Activated CD4-positive, CD25-positive, alpha-beta regulatory T cell (primary cell): ENCODE measurements at places on chromosomes 7 and 10.

DNA sequence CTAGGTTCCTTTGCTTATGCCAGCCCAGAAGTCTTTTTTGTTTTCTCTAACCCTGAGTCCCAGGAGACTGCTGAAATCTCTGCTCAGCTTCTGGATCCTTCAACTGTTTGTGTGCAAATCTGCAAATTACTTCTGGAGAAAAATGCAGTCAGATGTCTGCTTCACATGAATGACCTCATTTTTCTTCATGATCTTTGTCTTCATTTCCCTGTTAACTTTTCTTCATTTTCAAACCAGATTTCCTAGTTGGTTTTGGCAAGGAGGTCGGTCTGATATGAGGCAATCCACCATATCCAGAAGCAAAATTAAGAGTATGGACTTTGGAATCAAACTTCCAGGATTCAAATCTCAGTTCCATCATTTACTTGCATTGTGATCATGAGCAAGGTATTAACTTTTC lies 66.8 kb downstream of the ZNF503 start:
- no peak for DNase-seq

- DNase-seq: no peak
These were observed 466.1 kb downstream of the GRID1 start for GRCh38 chr10:85900487-85900886.

GRCh38 chr7:51249187-51249945 lies 67.2 kb downstream of the COBL start:
- no peak for DNase-seq

- DNase-seq: no peak
These were observed 38.8 kb upstream of the SHH start for GRCh38 chr7:155850766-155851678.

GRCh38 chr10:99119258-99119748 lies 116.3 kb downstream of the HPSE2 start:
- DNase-seq: no peak

DNA sequence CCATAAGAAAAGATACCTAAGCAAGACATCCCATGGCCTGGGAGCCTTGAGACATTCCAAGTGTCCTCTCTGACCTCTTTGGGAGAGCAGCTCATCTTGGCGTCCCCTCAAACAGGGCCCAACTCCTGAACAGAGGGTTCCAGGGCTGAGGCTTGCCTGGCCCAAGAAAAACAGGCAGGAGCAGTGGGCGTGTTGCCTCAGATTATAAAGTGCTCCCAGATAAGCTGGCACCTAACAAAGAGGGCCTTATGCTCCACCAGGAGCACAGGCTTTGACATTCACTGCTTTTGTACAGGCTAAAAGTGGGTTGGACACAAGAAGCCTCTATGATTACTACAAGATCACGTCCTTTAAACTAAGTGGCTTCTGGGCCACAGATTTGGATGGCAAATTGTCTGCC lies 193.1 kb downstream of the FGFR2 start:
- no peak for DNase-seq

GRCh38 chr10:110209926-110210673 lies 2.7 kb downstream of the MXI1 start:
- DNase-seq: peak; percentile 38

- no peak for DNase-seq
These were observed 236.0 kb downstream of the MAGI2 start for GRCh38 chr7:79217468-79217867.

- no peak for DNase-seq
These were observed 12.4 kb upstream of the PRLHR start for GRCh38 chr10:118607768-118608354.

- DNase-seq: no peak
These were observed 22.2 kb upstream of the TPST1 start for GRCh38 chr7:66182920-66183319.

- DNase-seq: no peak
These were observed 288.1 kb downstream of the PARD3 start for GRCh38 chr10:34526758-34527730.

GRCh38 chr7:129986600-129986999 lies 33.8 kb upstream of the UBE2H start:
- no peak for DNase-seq
